ENCODE measurements at places on chromosomes 5 and 9.

DNA sequence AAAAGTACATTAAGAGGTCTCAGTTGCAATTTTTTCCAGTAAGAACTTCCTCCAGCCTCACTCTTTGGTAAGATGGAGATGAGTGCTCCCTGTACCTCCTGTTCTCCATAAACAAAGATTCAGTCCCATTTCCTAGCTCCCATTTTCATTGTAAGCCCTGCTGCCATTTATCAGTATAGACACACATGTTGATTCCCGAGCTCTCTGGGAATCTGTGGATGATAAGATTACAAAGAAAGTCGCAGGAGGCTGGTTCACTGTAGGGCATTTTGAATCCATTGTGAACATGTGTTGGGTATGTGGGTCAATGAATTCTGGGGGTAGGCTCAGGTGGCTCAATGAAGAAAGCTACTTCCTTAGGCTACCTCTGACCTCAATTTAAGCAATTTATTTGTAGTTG lies 36.7 kb downstream of the RGMB start:
- DNase-seq: no peak

DNA sequence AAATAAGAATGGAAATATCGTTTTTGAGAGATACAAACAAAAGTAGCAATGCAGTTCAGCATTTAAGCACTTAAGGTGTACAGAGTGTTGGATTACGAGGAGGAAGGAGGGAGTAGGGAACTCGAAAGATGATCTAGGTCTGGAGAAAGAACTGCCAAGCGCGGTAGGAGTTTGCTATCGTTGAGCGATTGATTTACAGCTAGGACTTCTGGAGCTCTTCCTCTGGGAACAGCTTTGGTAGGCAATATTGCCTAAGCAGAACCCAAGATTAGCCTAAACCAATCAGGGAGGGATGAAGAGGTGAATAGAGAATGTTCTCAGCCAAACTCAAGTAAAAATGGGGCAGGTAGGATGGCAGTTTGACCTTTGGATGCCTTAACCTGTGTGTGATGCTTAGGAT lies 965 bp downstream of the CLTA start:
- no peak for DNase-seq

DNA sequence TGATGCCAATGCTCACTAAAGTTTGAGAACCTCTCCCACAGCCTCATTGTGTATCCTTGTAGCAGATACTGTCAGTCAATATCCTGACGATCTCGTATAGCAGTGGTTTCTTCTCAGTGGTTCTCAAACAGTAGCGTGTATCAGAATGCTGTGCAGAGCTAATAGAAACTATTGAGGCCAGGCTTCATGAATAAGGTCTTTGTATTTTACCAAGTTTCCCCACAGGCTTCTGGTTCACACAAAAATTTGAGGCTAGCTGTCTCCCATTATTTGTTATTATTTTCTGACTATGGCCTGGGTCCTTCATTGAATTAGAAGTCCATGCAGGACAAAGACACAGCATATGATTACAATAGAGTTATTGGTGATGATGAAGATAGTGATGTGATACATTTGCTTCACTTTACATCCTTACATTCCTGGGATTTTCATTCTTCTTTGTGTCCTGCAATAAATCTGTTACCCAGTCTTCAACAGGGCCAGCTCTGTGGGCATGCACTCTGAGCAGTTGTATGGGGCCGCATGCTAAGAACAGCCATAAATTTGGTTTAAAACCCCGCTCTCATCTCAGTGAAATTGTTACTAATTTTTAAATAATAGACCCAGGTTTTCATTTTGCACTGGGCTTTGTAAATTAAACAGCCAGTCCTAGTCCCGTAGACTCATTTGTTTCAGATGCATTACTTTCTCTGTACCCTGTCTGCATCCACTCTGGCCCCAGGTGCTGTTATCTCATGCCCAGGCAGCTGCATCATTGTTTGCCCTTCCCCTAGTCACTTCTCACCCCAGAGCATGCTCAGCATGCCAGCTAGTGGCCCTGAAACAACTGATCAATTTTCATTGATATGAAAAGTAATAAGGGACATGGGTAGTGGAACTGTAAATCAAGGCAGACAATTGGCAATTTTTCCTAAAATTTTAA lies 199.9 kb upstream of the PIK3R1 start:
- no peak for DNase-seq

DNA sequence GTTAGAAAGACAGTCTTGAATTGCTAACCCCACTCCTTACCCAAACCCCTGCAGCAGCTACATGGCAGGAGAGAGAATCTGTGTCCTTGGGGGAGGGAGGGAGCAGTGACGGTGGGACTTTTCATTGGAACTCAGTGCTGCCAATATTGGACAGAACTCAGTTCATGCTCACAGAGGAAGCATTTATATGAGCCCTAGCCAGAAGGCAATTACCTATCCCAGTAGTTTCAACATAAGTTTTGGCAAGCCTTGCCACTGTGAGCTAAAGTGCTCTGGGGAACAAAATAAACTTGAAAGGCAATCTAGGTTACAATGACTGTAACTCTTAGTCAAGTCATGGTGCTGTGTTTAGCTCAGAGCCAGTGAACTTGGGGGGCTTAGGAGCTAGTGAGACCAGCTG lies 1013.4 kb upstream of the COX7C start:
- DNase-seq: no peak

DNA sequence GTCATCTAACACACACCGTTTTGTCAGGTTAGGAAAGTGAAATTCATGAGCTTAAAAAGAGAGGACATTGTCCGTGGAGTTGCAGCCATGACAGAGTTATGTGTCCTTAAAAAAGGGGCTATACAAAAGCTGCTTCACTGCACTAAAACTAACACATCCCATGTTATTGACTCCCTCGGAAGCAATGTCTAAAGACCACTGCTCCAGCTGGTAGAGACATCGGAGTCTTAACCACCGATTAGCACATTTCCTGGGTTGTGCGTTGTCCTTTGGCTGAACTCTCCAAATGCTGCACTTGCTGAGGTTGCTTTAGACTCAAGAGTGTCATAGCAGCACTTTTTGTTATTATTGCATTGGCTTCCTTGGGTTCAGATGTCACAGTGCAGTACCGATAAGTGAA lies 128.3 kb upstream of the C9orf72 start:
- DNase-seq: peak; percentile 39

DNA sequence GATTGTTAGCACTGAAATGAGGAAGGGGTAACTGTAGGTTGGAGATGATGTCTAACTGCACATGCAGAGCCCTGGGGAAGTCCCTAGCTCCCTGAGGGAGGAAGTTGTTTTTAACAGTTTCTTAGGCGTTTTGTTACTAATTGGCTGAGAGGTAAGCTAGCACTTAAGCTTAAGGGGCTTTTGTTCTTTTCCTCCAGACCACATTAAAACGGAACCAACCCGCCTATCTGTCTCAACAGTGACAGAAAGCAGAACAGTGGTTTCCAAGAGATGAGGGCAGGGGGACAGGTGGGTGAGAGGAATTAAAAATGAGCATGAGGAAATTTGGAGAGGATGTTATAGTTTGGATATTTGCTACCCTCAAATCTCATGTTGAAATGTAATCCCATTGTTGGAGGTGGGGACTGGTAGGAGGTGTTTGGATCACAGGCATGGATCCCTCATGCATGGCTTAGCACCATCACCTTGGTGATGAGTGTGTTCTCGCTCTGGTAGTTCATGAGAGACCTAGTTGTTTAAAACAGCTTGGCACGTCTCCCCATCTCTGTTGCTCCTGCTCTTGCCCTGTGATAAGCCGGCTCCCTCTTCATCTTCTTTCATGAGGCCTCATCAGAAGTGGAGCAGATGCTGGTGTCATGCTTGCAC lies 38.9 kb downstream of the LYRM7 start:
- DNase-seq: no peak

GRCh38 chr5:133086366-133086875 lies 34.6 kb downstream of the HSPA4 start:
- no peak for DNase-seq

GRCh38 chr5:179254638-179255271 lies 90.5 kb downstream of the ADAMTS2 start:
- DNase-seq: no peak

DNA sequence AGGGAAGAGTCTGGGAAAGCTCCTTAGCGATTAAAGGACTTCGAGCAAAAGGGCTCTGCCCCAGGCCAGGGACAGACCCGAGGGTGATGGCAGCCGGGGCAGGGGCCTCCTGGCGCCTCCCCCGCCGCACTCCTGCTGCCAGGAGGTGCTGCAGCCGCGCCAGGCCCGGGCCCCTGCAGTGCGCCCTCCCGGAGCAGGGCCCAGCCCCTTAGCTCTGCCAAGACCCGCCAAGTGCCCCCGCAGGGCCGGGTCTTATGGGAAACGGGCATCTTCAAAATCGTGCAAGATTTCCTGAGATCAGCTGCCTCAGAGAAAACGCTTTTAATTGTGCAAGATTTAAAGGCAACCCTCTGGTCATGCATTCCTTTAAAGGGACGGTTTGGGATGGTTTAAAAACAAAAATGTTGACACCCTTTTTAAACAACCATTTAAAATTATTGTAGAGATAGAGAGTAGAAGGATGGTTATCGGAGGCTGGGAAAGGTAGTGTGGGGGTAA lies 52.4 kb downstream of the CDC14B start:
- DNase-seq: no peak

- DNase-seq: no peak
Observed at GRCh38 chr9:32456564-32456963, 69.4 kb downstream of the RIGI start.

DNA sequence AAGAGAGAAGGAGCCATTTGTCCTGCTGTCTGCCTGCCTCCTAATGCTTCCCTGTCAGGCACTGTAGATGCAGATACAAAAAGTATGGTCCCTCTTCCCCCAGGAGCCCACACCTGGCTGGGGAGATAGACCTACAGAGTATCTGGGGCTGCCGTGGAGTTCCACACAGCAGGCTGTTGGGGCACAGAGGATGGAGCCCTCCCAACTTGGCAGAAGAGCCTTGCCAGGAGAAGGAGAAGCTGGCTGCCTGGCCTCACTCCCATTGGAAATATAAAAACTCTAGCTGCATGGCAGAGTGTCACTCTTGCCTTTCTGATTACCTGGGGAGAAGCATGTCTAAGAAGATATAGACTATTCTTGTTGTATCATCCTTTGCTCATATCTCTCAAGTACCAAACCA lies 160.4 kb downstream of the FSTL4 start:
- no peak for DNase-seq

DNA sequence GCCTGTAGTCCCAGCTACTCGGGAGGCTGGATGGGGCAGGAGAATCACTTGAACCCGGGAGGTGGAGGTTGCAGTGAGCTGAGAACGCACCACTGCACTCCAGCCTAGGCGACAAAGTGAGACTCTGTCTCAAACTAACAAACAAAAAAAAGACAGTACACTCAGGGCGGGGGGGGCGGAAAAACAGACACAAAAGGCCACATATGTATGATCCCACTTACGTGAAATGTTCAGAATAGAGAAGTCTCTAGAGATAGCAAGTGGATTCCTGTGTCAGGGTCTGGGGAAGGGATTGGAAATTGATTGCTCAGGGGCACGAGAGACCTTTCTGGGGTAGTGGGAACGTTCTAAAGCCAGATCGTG lies 9.0 kb upstream of the LCN1 start:
- DNase-seq: no peak

- no peak for DNase-seq
Observed at GRCh38 chr5:9166202-9167112, 379.4 kb downstream of the SEMA5A start.

DNA sequence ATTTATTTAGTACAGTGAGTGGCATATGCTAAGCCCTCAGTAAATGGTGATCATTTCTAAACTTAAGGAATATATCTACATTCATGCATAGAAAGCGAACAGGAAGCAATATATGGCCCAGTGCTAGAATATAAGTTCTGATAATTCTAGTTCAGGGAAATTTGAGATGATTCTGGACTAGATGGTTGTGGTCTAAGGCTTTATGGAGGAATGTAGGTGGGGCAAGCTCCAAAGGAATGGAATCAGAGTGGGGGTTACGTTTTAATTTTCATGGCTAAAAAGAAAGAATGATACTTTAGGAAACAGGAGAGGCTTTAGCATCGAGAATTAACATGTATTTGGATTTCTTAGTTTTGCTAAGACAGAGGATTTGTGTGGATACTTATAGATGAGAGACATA lies 56.1 kb downstream of the MTREX start:
- DNase-seq: no peak

DNA sequence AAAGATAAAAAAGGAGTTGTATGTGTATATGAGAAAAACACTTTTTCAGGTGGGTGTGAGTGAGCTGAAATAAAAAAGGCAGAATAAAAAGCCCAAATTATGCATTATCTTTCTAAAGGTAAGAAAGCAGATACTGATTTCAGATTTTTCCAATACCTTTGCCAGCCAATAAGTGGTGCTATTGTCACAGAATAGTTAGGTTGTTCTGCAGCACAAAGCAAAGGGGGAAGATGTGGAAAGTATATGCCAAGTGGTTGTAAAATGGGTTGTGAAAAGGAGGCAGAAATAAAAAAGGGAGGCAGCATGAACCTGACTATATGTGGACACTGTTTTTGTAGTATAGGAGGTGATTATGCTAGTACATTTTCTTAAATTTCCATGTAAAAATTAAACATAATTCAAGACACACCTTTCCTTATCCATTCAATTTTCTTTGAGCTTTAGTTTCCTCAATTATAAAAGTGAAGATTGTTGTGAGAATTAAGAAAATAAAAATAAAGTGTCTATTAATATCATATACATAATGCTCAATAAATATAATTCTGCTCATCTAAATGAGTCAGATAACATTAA lies 106.7 kb downstream of the SMIM15 start:
- DNase-seq: peak; percentile 21

- no peak for DNase-seq
Observed at GRCh38 chr5:175712313-175712680, 54.4 kb downstream of the HRH2 start.

DNA sequence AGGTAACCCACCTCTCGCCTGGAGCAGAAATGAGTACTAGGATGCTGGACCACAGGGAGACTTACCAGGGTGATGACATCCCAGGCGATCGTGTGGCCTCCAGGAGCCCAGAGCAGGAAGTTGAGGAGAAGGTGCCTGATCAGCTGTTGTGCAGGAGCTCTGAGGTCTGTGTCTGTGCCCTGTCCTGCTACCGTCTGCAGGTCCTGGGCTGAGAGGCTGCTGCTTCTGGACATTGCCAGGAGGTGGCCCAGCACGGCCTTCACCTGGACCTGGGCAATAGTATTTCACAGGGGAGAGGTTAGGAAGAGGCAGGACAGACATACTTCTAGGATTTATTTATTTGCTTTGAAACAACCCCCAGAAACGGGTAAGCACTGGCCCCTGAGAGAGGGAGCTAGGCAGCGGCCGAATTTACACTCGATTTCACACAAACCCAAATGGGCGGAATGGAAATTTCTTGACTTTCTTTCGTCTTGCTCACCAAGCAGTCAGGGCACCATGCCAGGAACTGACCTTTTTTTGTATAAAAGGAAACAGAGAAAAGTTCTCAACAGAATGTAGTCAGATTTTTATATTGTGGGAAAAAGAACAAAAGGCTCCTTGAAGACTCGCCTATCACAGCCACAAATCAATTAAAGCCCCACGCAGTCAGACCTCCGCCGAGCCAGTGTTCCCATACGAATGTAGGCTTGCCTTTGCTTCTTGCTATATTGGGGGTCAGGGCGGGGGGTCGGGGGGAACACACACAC lies 210.3 kb downstream of the FANCC start:
- no peak for DNase-seq

- DNase-seq: peak; percentile 51
Observed at GRCh38 chr5:116575326-116576052, 866 bp upstream of the SEMA6A start.

Measured in right renal cortex interstitium (tissue), 3 donors.